ENCODE measurements at places on chromosomes 12 and 14.

- DNase-seq: no peak
Measured at GRCh38 chr14:65336191-65336591, 76.3 kb upstream of the FUT8 start.

GRCh38 chr14:70827347-70827746 lies 18.0 kb upstream of the MAP3K9 start:
- no peak for DNase-seq

DNA sequence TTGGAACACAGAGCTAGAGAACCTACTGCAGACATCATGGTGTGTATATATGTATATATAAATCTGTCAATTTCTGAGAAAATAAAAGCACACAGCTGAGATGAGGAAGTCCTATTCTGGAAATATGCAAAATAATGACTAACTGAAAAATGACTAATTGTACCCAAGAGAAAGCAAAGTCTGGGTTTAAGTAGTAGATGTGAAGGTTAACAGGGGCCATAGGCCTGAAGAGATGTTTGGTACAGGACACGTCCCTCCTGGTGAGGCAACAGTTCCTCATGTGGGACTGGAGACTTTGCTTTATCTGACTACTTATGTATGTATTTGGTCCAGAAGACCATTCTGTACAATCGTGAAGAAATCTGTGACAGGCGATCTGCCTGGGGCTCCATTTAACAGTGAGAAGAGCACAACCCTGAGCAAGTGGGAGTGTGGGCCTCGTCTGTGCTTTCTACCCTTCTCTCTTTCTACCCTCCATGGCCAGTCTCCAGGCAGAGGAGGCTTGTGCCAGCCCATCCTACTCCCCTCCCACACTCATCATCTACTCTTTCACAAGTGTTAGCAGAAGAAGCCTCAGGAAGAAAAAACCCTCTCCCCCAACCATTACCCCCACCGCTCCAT lies 67.5 kb downstream of the SLC41A2 start:
- DNase-seq: no peak

GRCh38 chr12:106903241-106903945 lies 52.3 kb upstream of the TMEM263 start:
- DNase-seq: peak; percentile 45

- no peak for DNase-seq
Measured at GRCh38 chr12:77401770-77402081, 336.4 kb upstream of the E2F7 start.

DNA sequence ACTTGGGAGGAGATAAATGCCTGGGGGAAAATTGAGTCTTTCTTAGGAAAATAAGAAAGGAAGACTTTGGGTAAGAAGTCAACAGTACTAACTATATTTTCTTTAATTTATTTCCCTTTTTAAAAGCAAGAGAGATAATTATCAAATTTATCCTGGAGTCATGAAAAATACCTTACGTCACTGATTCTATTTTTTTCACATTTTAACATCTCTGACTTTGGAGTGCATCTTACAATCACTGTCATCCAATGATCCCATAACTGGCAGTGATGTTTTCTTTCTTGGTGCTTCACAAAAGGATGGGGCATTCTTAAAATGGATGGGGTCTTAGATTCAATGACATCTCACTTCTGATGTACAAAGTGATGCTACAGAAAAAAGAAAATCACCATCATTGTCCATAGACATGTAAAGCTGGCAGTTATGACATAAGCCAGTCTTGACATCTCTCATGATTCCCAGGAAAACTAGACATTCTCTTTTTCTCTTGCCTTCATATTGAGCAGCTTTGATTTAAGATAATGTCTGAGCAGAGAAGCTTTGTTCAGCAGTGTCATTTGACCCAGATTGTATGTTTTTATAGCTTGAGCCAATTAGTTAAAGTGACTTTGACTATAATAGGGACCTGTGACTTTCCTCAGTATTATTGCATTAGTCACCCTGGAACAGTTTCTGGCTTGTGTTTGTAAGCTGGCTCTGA lies 236.2 kb downstream of the EGLN3 start:
- DNase-seq: no peak

- no peak for DNase-seq
Measured at GRCh38 chr12:124507188-124508109, 60.0 kb downstream of the NCOR2 start.

GRCh38 chr14:95776798-95777534 lies 63.0 kb upstream of the TCL1A start:
- DNase-seq: no peak

DNA sequence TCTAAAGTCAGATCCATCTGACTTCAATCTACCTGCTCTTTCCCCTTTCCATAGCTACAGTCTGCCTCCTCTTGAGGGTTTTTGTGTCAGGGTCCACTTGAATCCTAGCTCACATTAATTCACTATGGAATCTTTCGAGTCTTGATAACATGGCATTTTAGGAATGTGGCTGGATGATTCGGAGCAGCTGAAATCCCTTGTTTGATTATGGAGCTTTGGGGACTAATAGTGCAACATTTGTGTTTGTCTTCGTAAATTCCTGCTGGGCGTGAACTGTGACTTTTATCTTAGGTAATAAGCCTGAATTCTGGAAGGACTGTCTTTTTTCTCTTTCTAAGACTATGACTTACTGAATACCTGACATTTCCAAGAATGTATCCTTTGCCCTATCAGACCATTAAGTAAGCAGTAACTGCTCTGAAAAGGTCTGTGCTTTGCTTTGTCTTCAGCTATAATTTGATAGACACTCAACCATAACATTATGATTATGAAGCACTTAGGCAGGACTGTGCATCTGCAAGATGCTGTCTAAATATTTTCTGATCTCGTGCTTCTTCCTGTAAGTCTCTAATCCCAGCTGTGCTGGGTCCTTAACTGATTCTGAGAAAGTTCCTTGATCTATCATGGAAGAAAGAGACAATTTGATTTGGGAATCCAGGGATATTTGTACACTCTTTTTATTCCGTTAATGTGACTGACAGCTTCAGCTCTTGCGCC lies 19.0 kb upstream of the PELI2 start:
- no peak for DNase-seq

- no peak for DNase-seq
Measured at GRCh38 chr12:102468261-102468915, 12.0 kb downstream of the IGF1 start.

DNA sequence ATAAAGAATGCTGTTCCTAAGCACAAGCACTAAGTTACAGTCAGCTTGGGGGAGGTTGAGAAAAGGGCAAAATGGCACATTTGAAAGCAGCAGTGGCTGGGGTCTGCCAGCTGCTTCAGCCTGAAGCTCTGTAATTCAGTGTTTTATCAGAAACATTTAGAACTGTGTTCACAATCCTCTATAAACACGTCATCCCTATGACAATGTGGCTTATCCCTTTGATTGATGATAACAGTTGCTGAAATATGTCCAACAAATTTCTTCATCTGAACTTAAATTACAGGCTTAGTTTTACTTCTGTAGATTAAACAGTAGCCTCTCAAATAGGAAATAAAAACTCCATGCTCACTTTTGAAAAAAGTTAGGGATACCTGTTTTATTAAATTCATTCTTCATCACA lies 108.8 kb downstream of the VEZT start:
- DNase-seq: no peak

GRCh38 chr14:96801931-96802330 lies 4.7 kb downstream of the VRK1 start:
- DNase-seq: no peak

- DNase-seq: peak; percentile 17
Measured at GRCh38 chr12:52836042-52836466, 1.9 kb upstream of the KRT79 start.

DNA sequence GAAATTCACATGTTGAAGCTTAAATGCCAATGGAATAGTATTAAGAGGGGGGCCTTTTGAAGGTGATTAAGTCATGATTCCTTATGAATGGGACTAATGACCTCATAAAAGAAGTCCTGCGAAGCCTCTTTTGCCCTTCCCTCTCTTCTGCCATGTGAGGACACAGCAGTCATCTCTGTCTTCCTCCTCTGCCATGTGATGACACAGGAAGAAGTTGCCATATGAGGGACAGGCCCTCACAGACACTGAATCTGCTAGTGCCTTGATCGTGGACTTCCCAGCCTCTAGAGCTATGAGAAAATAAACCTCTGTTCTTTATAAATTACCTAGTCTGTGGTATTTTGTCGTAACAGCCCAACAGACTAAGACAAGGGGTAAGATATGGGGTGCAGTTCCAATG lies 100.7 kb downstream of the VCPKMT start:
- no peak for DNase-seq

GRCh38 chr12:84069198-84069597 lies 843.4 kb downstream of the SLC6A15 start:
- no peak for DNase-seq

- DNase-seq: no peak
Measured at GRCh38 chr14:104370256-104370870, 209.2 kb upstream of the C14orf180 start.

DNA sequence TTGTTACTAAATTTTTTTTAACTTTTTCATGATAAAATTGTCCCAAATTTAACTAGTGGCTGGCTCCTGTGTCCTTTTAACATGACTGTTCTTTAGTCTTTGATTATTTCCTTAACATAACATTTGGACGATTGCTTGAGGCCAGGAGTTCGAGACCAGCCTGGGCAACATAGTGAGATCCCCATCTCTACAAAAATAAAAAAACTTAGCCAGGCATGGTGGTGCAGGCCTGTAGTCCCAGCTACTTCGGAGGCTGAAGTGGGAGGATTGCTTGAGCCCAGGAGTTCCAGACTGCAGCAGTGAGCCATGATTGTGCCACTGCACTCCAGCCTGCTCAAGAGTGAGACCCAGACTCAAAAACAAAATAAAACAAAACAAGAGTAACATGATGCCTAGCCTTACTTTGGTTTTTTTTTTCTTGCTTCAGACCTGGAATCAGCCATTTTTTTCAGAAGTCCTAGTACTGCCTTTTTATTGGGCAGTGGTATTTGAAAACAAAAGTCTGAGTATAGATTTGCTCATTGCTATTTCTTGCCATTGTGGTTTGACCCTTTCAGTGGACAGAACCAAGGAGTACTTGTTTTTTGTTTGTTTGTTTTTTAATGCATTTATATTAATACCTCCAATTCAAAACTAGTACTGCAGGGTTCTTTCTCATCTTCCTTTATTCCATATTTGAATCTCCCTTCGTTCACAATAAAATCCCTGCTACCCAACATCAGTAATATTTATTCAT lies 4.8 kb downstream of the TOGARAM1 start:
- no peak for DNase-seq

GRCh38 chr12:76489737-76490136 lies 69.8 kb downstream of the OSBPL8 start:
- DNase-seq: no peak

- no peak for DNase-seq
Measured at GRCh38 chr12:46174061-46174662, 94.7 kb downstream of the SLC38A1 start.

GRCh38 chr12:9741726-9742125 lies 8.8 kb upstream of the CLECL1 start:
- DNase-seq: peak; percentile 49

DNA sequence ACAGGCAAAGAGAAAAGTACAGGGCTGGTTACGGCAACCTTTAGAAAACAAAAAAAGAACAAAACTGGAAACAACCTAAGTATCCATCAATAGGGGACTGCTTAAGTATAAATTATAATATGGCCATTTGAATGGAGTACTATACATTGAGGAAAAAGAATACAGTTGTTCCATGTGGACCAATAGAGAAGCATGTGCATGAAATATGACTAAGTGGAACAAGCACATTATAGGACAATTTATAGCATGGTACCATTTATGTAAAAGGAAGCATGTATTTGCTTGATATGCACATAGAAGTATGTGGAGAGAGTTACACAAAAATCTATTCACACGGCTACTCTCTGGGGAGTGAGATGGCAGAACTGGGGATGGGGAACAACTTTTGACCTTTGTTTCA lies 49.2 kb upstream of the FAM222A start:
- DNase-seq: no peak

GRCh38 chr12:94290353-94290752 lies 142.0 kb downstream of the PLXNC1 start:
- no peak for DNase-seq

DNA sequence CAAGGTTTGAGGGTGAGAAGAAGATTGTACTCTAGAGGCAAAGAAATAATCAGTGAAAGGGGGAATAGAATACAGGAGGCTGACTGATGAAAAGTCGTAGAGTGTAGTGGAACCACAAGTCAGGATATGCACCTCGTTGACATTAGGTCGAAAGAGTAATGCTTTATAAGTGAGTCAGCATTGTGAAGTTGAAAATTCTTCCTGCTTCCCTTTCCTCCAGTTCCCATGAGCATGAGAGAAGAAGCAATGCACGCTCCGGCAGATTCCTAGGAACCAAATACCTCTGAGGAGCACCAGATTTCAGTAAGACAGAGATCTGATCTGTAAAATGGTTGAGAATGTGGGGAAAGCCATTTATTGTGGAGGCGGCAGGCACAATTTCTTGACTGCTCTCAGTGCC lies 16.5 kb downstream of the CCER1 start:
- DNase-seq: no peak

DNA sequence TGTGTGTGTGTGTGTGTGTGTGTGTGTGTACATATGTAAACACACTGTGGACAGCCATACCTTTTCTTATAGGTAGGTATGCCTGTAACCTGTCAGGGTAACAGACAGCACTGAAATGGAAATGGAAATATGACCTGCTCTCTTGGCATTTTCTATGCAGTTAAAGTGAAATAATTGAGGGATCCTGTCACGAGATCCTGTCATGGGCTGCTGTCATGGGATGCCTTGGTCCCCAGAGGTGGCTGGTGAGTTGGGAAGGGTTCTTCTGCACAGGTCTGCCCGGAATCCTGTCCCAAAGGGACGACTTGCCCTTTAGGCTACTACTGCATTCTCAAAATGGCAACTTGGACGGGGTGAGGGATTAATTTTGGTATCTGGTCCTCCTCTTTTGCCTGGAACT lies 47.3 kb downstream of the ELK3 start:
- no peak for DNase-seq

DNA sequence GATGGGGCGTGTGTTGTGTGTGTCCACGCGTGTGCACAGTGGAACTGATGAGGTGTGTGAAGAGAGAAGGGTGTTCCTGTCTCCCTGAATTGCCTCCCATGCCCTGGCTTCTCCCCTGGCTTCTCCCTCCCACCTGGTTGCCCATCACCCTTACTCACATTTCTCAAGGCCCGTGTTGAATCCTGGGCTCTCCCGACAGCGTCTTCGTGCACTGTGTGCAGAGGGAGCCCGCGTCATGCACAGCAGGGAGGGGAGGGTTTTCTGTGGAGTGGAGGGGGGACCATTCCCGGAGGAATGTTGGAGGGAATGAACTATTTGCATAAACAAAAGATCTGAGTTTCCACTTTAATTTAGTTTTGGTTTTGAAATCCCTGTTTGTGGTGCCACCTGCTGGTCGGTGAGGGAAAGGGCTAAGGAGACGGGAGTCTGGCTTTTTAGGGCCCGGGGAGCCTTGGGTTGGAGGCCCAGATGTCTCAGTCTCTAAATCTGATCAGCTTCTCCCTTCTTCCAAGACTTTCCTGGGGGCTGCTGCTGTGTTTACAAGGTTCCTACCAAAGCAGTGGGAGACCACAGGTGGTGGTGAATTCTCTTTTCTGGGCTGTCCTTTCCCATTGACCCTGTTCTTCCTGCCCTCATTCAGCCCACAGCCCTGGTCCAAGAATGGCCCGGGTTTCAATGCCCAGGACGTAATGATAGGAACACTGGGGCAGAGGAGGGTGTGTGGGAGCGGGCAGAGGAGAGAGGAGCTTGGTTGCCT lies at the start of gene C1R:
TSS of gene C1R (minus strand) at position 217 of the 757 bp plus-strand sequence. CDS start at position 160, 57 bp downstream.
- peak; percentile 39 for DNase-seq

GRCh38 chr12:69822201-69822860 lies 2.7 kb upstream of the MYRFL start:
- DNase-seq: no peak
